ENCODE measurements at places on chromosomes 5 and 9.
A peak's percentile ranks its signal among the peaks of the same experiment; 100 is the strongest.

GRCh38 chr9:138067613-138068367 lies 190.2 kb downstream of the CACNA1B start:
- DNase-seq: peak; percentile 45

GRCh38 chr9:113380869-113381378 lies 4.1 kb upstream of the HDHD3 start:
- DNase-seq: no peak

GRCh38 chr5:143985832-143986515 lies 174.0 kb downstream of the HMHB1 start:
- DNase-seq: no peak

GRCh38 chr5:2166979-2167377 lies 284.3 kb upstream of the IRX4 start:
- no peak for DNase-seq

GRCh38 chr5:109656829-109657228 lies 32.9 kb upstream of the MAN2A1 start:
- DNase-seq: no peak
